ENCODE measurements at places on chromosomes 1 and 21.
A peak's percentile ranks its signal among the peaks of the same experiment; 100 is the strongest.

DNA sequence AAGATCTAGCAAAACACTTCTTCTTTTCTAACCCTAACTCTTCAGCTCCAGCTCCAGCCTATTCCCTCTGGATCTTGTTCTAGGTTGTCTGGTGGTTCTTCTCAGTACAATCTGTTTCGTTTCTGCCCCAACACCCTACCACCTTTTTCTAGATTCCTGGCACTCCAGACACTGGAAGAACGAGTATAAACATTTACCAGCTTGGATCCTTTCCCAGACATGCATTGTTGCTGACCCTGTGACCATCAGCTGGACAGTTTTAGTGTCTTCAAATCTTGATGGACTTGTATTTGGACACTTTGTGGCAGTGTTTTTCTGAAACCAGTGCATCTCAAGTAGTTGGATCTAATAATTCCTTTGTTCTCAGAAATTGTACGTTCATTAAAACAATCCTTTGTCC is 30.6 kb upstream of the CACNA1E start:
- no peak overlapping the region for H3K27ac ChIP-seq
- no peaks in the 10 kb centered on the region for H3K36me3 ChIP-seq
- no peak overlapping the region for H3K4me3 ChIP-seq
- H3K27me3 ChIP-seq: no peaks in the 10 kb centered on the region
- H3K4me1 ChIP-seq: no peaks in the 10 kb centered on the region

- H3K4me3 ChIP-seq: no peak overlapping the region
- H3K36me3 ChIP-seq: no peaks in the 10 kb centered on the region
- no peak overlapping the region for H3K27ac ChIP-seq
- no peaks in the 10 kb centered on the region for H3K27me3 ChIP-seq
These were observed 88.3 kb downstream of the TPR start for GRCh38 chr1:186286615-186287315.

GRCh38 chr1:99264201-99265021 is at the start of gene PLPPR4:
Gene PLPPR4, plus strand, starts transcription at chr1:99264492. Its CDS starts 102 bp downstream, at chr1:99264594.
- no peak within 1 kb of the TSS for H3K4me3 ChIP-seq
- no peaks in the 10 kb centered on the region for H3K36me3 ChIP-seq
- no peak within 1 kb of the TSS for H3K27ac ChIP-seq

GRCh38 chr21:29499734-29500343 is 201.1 kb downstream of the BACH1 start:
- H3K36me3 ChIP-seq: no peaks in the 10 kb centered on the region
- no peak overlapping the region for H3K27ac ChIP-seq

DNA sequence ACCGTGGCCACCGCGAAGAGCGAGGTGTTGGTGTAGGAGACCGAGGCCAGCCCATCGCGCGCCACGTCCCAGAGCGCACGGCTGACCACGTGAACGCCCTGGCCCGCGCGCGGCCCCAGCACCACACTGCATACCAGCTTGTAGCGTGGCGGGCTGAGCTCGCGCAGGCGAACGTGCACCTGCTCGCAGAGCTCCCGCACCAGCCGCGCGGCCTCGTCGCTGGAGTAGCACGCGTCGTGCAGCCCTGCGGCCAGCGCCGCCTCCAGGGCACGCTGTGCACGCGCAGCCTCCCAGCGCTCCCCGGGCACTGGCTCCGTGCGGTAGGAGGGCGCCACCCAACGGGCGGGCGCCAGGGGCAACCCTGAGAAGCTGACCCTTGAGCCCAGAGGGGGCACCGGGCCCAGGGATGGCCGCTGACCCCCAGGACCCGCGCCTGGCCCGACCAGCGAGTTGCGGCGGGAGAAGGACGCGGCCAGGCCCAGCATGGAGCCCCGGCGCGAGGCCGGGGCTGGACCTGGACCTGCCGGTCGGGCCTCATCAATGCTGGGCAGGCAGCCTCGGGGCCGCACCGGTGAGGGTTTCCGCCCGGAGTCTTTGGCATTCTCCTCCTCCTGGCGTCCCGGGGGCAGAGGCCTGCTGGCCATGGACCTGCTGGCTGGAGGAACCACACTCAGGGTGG is 987 bp downstream of the DYNLT4 start:
- no peak overlapping the region for H3K4me3 ChIP-seq
- H3K27ac ChIP-seq: peak overlapping the region; percentile 95
- no peaks in the 10 kb centered on the region for H3K27me3 ChIP-seq
- peaks cover 9% of the 10 kb centered on the region for H3K36me3 ChIP-seq

Measured in GM12878 (cell line).